ENCODE measurements at places on chromosomes 5 and 9.

DNA sequence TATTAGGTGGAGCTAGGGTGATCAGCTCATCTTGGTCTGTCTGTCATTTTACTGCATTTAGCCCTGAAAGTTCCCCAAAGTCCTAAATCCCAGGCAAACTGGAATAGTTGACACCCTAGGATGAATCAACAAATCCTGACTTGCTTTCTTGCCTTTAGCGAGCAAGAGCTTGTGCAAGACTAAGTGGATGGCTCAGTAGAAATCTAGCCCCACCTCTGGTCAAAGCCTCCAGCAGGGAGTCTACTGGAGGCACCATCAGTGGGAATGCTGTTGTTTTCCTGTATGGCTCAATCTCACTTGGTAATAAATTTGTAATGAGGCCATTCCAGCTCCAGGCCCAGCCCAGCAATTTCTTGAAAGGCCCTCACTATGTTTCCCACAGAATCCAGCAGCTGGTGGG, 43.7 kb upstream of the TRPC7 start:
- H3K4me1 ChIP-seq = no peaks in the 10 kb centered on the region
- no peak overlapping the region for H3K27ac ChIP-seq
- H3K4me3 ChIP-seq = no peak overlapping the region
- DNase-seq = no peak
- H3K36me3 ChIP-seq = no peaks in the 10 kb centered on the region

- peaks cover 14% of the 10 kb centered on the region for H3K4me1 ChIP-seq
- H3K27me3 ChIP-seq = no peaks in the 10 kb centered on the region
- H3K4me3 ChIP-seq = no peak overlapping the region
Measured at GRCh38 chr9:105346273-105346672, 101.6 kb upstream of the FSD1L start.

DNA sequence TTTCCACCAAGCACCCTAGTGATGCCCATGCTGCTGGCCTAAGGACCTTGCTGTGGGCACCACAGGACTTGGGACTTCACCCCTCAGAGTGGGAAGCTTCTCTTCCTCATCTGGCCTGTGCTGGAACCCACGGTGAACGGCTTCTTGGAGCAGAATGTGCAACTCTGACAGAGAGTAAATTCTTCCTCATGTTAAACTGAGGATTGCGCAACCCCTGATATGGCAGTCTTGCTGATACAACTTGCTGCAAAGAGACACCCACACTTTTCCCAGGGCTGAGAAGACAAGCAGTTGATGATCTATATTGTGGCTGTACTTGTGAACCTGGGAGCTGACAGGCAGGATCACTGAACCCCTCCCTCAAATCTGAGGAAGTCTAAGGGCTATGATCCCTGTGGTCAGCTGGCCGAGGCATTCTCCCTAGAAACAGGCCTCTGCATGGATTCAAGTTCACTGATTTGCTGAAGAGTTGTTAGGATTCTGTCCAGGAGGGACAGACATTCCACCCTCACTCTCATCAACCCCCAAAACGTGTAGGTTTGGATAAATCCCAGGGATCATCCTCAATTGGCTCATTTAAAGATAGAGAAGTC, 307.2 kb downstream of the MTRR start:
- no peaks in the 10 kb centered on the region for H3K4me1 ChIP-seq
- H3K4me3 ChIP-seq = no peak overlapping the region
- no peaks in the 10 kb centered on the region for H3K36me3 ChIP-seq
- H3K27ac ChIP-seq = no peak overlapping the region
- H3K27me3 ChIP-seq = no peaks in the 10 kb centered on the region
- no peak for DNase-seq

GRCh38 chr9:88420227-88420626, 32.0 kb downstream of the SPIN1 start:
- DNase-seq = no peak
- no peak overlapping the region for H3K27ac ChIP-seq
- H3K4me3 ChIP-seq = no peak overlapping the region
